ENCODE measurements at places on chromosomes 2 and 18.

GRCh38 chr2:203359450-203359849 is 31.3 kb downstream of the ABI2 start:
- no peak for DNase-seq

GRCh38 chr2:220660277-220661145 is 911.6 kb downstream of the EPHA4 start:
- DNase-seq, result no peak

DNA sequence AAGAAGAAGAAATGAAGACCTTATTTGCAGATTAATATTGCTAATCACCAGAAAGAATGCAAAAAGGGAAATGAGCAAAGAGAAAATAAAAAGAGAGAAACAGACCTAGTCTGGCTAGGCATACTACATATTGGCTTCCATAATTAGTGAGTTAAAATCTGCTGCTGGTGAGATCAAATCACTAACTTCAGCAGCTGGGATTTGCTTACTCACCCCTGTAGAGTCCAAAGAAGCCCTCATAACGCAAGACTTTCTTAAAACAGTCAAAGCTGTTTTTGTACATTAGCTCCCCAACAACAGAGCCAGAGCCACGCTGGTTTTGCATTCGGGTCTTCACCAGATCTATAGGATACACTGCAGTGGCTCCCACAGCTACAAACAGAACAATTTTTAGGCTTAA is 80.9 kb downstream of the SLC25A12 start:
- no peak for DNase-seq

DNA sequence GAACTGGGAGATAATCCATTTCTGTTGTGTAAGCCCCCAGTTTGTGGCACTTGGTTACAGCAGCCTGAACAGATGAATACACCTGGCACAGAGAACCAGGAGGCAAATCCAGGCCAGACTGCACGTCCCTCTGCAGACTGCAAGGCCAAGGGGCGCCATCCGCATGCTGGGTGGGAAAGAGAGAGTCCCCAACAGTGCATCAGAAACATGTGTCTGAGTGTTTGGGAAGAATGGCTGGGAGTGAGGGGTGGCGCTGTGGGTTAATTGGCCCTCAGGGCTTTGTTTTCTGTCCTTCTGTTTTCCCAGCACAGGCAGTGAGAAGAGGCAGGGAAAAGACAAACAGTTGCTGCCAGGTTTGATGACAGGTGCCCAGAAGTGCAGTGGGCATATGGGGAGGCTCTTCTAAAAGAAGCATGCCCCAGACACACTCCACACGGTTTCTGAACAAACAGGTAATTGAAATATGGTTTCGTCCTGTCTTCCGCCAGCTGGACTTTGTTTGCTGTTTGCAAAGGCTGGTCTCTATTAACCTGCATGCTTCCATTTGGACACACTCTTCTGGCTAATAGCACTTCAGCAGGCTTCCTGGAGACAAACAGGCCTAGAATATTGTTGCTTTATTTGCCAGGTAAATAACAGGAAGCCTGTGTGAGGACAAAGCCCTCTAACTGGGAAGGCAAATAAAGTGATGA is 43.4 kb upstream of the SEC11C start:
- no peak for DNase-seq

DNA sequence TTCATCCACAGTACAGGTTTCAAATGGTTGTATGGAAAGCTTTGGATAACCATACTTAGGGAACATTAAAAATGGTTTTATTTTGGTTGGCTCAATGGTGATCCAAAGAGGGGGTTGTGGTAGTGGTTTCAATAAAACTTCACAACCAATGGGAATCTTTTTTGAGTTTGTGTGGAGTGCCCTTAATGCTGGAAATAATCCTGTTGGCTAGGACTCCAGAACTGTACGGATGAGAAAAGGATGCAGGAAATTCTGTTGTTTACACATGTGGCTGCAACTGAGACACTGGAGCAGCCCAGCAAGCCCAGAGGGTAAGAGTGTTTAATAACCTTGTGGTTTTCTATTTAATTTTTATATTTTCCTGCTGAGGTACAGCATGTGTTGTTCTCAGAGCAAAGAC is at the start of gene CCDC102B:
Gene CCDC102B (plus strand): TSS at position 210 of the 400 bp plus-strand sequence. CDS start 38,684 bp downstream, outside the sequence.
- DNase-seq, result no peak

DNA sequence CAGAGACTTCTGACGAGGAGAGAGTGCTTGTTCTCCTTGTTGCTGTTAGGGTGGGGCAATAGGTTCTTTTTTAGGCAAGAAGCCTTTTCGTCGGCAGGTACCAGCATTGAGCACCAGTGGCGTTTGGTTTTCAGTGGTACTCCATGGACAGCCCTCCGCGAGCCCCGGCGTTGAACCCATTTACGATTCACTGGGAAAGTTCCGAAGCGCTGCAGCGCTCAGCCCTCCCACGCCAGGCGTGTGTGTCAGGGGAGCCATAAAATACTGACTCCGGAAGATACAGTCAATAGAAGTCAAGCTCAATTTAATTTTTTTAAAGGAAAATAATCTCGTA is 494 bp upstream of the ROCK1 start:
- no peak for DNase-seq

DNA sequence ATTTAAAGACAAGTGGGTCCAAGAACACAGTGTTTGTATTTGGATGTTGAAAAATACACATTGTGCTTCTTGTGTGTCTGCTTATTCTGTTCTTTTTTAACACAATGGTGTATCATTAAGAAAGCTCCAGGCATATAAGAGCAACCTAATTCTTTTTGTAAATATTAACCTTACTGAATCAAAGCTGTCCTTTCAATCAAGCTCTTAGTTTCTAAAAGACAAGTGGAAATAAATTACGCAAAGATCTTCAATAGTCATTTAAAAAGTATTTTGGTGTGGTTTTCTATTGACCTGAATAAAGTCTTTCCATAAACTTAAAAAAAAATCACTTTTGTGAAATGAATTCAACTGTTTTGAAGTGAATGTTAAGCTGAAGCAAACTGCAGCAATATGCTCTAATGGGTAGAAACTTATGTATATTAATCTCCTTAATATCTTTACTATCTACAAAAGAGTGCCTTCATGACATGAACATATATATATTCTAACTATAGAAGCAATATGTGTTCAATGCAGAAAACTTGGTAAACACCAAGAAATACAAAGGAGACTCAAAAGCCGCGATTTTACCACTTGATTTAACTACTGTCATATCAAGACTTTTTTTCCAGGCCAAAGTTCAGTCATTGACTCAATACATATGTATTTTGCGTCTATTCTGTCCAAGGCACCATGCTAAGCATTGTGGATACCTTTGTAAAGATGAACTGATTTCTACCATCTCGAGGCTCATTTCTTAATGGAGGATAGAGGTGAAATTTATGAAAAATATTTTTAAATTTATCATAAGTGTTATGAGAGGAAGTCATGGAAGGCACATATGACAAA is 97.7 kb downstream of the ARHGAP15 start:
- peak; percentile 24 for DNase-seq

GRCh38 chr2:189553504-189554088 is 27.0 kb downstream of the SLC40A1 start:
- DNase-seq, result no peak

- DNase-seq, result peak; percentile 26
Measured at GRCh38 chr2:37870829-37871228, 54.3 kb upstream of the RMDN2 start.

DNA sequence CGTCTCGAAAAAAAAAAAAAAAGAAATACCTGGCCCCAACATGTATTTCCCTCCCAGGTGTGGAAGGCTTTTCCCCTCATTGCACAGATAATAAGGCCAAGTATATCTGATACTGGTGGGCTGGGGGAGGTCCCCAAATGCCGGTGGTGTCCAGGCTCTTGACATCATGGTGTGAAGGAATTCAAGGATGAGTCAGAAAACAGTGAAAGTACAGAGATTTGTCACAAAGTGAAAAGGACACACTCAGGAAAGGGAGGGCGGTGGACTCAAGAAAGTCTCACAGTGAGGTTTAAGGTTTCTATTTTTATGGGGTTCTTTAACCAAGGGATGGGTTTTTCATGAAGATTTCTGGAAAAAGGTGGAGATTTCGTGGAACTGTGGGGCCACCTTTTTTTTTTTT is 37.8 kb upstream of the FZD5 start:
- peak; percentile 44 for DNase-seq

GRCh38 chr2:28678175-28678855 is 73.3 kb upstream of the PPP1CB start:
- DNase-seq, result no peak

DNA sequence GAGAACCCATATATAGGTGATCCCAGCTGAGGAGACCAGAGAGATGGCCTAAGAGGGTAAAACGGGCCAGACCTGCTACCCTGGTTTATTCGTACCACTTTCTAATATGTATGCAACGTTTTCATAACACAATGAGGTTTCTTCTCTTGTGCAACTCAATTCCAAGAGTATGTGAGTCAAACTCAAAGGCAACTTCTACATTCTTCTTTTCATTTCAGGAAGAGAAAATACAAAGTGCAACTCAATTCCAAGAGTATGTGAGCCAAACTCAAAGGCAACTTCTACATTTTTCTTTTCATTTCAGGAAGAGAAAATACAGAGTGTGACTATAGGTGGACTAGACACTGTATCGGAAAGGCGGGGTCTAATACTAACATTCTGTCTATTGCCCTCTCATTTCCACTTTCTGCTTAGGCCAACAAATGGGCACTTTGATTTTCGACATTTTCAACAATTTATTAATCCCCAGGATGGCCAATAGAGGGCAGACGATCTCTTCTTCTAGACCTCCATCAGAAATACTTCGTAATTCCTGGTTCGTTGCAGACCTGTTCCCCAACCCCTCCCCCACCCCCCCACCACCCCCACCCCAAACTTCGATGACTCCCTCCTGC is 3.7 kb upstream of the CRIM1 start:
- DNase-seq, result peak; percentile 43

DNA sequence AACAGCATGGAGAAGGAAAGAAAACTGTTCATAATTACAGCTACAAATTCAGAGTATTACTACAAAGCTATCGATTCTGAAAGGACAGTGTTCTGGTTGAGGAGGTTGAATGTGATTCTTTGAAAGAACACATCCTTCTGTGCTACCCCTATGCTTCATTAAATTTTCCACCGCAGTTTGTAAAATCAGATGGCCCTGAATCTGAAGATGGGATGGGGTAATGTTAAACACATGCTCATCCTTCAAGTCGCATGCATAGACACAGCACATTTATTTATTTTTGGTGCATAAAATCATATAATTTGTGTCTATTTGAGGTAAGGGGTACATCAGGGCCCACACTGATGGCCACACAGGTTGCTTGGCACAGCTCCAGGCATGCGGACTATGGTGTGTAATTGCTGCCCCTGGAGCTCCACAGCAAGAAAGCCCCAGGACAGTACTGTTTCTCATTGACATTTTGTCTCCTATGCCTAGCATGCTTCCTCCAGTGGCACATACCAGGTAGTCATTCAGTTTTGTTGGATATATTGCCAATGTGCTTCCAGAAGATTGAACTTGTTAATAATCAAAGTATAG is 238.8 kb upstream of the TANK start:
- no peak for DNase-seq

DNA sequence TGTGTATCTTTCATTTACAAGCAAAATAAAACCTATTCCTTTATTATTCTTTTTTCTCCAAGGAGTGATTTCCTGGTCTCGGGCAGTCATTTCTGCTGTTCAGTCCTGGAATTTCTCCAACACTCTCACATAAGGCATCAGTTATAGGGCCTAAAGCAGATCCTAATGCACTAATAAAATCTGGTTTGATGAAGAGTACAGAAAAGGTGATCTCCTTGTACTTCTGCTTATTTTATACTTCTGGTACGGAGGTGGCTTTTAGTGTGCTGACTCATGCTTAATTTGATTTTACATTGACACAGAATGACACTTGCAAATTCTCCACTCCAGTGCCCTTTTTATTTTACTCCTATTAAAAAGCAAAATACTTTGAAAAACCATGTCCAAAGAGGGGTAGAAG is 157.4 kb downstream of the DOK6 start:
- no peak for DNase-seq

GRCh38 chr2:199842631-199843395 is 8.2 kb downstream of the FTCDNL1 start:
- DNase-seq, result no peak

DNA sequence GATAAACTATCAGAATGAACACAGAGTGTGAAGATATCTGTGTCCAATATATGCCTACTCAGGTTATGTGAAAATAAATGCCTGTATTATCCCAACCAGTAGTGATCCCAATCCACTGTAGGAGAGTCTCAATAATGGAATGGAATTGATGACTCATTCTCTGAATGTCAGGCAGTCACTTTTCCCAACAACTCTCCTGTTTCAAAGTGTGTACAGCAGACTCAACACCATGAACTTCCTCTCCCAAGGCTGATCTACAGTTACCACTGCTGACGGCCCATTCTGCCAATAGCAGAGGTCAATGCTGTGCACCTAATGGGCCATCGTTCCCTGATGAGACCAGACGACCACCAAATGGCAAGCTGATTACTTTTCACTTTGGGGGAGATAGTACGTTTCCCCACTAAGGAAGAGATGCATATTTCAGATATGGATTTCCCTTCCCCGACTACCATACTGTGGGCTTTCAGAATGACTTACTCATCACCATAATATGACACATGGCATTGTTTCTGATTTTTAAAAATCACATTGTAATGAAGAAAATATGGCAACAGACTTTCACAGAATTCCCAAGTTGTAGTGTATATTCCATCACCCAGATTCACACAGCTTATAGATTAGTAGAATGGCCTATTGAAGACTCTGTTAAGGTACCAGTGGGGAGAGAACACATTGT is 601.7 kb upstream of the VRK2 start:
- no peak for DNase-seq

DNA sequence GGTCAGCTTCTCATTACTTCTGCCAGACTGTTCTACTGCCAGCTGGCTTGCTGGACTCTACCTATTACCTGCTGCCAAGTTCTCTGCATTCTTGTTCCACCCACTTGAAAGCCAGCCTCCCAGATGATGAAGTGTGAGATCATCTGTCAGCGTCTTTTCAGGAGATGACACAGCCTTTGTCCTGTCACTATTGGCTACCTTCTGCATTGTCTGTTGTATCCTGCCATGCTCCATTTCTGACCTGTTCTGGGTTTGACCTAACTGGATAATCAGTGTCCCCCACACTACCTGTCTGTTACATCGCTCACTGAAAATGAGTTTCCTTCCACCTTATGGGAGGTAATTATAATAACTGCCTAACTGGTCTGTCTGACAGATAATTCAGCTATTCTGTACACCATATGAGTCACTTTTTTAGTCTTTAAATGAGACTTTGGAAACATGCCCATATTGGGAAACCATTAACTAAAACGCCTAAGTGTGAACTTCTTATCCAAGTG is 520.6 kb downstream of the METTL4 start:
- no peak for DNase-seq

- DNase-seq, result no peak
Measured at GRCh38 chr2:200590090-200590489, 4.3 kb downstream of the AOX1 start.
